ENCODE measurements at places on chromosomes 12 and 14. TPM values are rescaled to one million over a fixed set of nuclear protein-coding genes. Genes with fewer than 3 reads are reported as not detected.

GRCh38 chr14:74710480-74710879 is 2.4 kb downstream of the AREL1 start:
- no peak for DNase-seq

GRCh38 chr12:93922583-93923006 is 225.8 kb upstream of the PLXNC1 start:
- DNase-seq = no peak

- DNase-seq = no peak
Measured at GRCh38 chr12:102876883-102877282, 40.2 kb downstream of the PAH start.

GRCh38 chr12:6912164-6912935 is 2.0 kb upstream of the ENO2 start:
- no peak for DNase-seq

The TTC7B gene
- 6.0 TPM for total RNA-seq

Measured in activated T-cell treated with anti-CD3 and anti-CD28 coated beads, Interleukin-2, amount 50 U/mL, for 4 hours (primary cell).